ENCODE measurements at places on chromosomes 4 and X. TPM values are rescaled to one million over a fixed set of nuclear protein-coding genes. Genes with fewer than 3 reads are reported as not detected.
A peak's percentile ranks its signal among the peaks of the same experiment; 100 is the strongest.

- H3K27me3 ChIP-seq = no peaks in the 10 kb centered on the region
Measured at GRCh38 chr4:126238013-126238412, 923.3 kb downstream of the FAT4 start.

- no peak overlapping the region for H3K4me3 ChIP-seq
- no peaks in the 10 kb centered on the region for H3K36me3 ChIP-seq
Measured at GRCh38 chr4:186081202-186081807, 12.3 kb downstream of the TLR3 start.

GRCh38 chrX:28311466-28311865 is 275.8 kb upstream of the IL1RAPL1 start:
- H3K36me3 ChIP-seq = no peaks in the 10 kb centered on the region
- no peaks in the 10 kb centered on the region for H3K27me3 ChIP-seq
- no peaks in the 10 kb centered on the region for H3K4me1 ChIP-seq
- no peak for DNase-seq
- no peak overlapping the region for H3K4me3 ChIP-seq

GRCh38 chr4:57233386-57233785 is 123.2 kb upstream of the IGFBP7 start:
- H3K36me3 ChIP-seq = no peaks in the 10 kb centered on the region
- H3K4me1 ChIP-seq = peaks cover 14% of the 10 kb centered on the region
- no peak overlapping the region for H3K4me3 ChIP-seq
- no peak for DNase-seq
- H3K27ac ChIP-seq = peak overlapping the region; percentile 37

DNA sequence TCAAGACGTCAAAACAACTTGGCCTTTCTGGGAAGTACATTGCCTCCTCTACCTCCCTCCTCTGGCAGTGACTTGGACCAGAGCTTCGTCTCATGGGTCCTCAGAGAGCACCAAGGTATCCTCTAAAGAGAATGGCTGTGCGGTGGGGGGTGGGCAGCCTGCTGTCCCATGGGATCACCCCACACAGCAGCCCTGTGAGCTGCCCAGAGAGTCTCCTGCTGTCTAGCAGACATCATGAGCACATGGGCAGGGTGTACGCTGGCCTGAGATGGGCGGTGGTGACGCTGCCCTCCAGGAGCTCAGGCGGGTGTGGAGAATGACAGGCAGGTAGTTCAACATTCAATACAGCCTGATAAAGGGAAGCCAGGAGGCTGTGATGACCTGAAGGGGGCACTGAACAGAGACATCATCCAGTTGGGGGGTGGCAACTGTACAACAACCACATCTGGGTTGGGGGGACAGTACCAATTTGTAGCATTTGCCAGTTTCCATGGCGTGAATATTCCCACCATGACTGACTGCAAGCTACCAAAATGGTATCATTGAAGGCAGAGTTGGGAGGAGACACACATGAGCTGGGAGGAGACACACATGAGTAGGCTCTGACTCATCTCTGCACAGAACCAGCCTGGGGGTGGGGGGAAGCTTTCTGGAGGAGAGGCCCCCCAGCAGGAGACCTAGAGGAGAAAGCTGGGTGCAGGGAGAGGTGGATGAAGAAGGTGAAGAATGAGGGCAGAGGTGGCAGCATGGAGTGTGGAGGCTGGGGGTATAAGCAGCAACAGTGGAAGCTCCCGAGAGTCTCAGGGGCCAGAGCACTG is 35.9 kb downstream of the C4orf50 start:
- DNase-seq = no peak
- H3K4me1 ChIP-seq = no peaks in the 10 kb centered on the region
- H3K27me3 ChIP-seq = peaks cover 35% of the 10 kb centered on the region
- H3K27ac ChIP-seq = peak overlapping the region; percentile 65
- H3K36me3 ChIP-seq = no peaks in the 10 kb centered on the region

GRCh38 chr4:77710684-77711083 is 105.1 kb downstream of the CXCL13 start:
- no peak overlapping the region for H3K4me3 ChIP-seq
- peaks cover 6% of the 10 kb centered on the region for H3K36me3 ChIP-seq
- no peak overlapping the region for H3K27ac ChIP-seq
- no peaks in the 10 kb centered on the region for H3K27me3 ChIP-seq

- peaks cover 24% of the 10 kb centered on the region for H3K4me1 ChIP-seq
- DNase-seq = no peak
- no peak overlapping the region for H3K27ac ChIP-seq
Measured at GRCh38 chr4:6307230-6307629, 37.6 kb downstream of the WFS1 start.

DNA sequence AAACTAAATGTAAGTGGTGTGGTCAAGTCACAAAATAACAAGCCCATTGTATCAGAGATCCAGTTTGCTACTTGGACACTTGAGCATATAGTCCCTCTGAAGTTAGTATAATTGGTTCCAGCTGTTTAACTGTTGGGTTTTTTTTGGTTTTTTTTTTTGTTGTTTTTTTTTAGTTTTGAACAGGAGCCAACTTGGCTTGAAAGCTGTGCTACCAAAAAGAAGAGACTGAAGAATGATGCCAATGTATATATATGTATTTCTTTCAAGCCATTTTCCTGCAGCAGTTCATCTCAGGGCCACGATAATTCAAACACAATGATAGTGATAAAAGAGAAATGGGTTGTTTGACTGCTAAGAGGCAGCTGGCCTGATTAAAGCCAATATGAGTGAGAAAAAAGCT is 138.3 kb downstream of the PCDH18 start:
- H3K4me3 ChIP-seq = no peak overlapping the region
- peaks cover 14% of the 10 kb centered on the region for H3K4me1 ChIP-seq
- no peaks in the 10 kb centered on the region for H3K36me3 ChIP-seq
- DNase-seq = no peak

DNA sequence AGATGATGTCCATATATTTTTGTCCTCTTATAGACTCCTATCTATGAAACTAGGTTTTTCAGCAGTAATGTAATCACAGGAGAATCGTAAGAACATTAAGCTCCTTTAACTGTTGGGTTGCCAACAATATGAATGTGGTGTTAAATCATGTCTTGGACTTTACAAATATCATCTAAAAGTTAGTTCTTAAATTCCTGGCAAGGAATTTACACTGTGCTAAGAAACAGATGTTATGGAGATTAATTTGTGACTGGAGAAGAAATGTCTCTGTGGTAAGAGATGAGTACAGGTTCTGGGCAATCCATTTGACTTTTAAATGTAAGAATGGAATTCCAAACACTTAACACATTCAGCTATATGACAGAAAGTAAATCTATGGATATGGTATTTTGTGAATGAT is 34.6 kb downstream of the CNKSR2 start:
- no peak overlapping the region for H3K4me3 ChIP-seq
- H3K27me3 ChIP-seq = no peaks in the 10 kb centered on the region
- no peak overlapping the region for H3K27ac ChIP-seq
- H3K4me1 ChIP-seq = peaks cover 11% of the 10 kb centered on the region

- H3K27me3 ChIP-seq = peaks cover 12% of the 10 kb centered on the region
- no peak overlapping the region for H3K27ac ChIP-seq
- H3K4me1 ChIP-seq = peaks cover 19% of the 10 kb centered on the region
- H3K4me3 ChIP-seq = no peak overlapping the region
- H3K36me3 ChIP-seq = no peaks in the 10 kb centered on the region
Measured at GRCh38 chr4:111792632-111793031, 352.6 kb upstream of the FAM241A start.

GRCh38 chr4:156294577-156294976 is 340.9 kb upstream of the CTSO start:
- no peak overlapping the region for H3K27ac ChIP-seq
- DNase-seq = no peak
- peaks cover 20% of the 10 kb centered on the region for H3K4me1 ChIP-seq
- H3K36me3 ChIP-seq = no peaks in the 10 kb centered on the region

GRCh38 chr4:1233641-1234308 is 15.2 kb downstream of the CTBP1 start:
- H3K27ac ChIP-seq = peak overlapping the region; percentile 62
- peak overlapping the region; percentile 57 for H3K4me3 ChIP-seq
- DNase-seq = no peak
- peaks cover 32% of the 10 kb centered on the region for H3K4me1 ChIP-seq

DNA sequence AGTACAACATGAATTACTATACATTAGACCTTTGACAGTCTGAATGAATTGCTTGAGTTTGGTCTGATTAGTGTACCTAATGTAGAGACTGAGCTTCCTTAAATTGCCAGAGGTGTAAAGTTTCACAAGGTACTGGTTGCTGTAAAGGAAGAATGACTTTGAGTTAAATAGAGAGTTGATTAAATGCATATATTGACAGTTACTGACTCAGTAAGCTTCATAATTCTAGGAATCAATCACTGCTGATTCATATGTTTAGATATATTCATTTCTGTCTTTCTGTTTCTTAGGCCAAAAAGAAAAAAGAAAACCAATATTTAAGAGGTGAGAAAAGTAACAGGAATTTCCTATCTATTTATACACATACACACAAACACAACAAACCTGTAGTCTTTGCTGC is 16.2 kb upstream of the ART3 start:
- H3K4me3 ChIP-seq = no peak overlapping the region
- no peak for DNase-seq
- H3K36me3 ChIP-seq = no peaks in the 10 kb centered on the region

DNA sequence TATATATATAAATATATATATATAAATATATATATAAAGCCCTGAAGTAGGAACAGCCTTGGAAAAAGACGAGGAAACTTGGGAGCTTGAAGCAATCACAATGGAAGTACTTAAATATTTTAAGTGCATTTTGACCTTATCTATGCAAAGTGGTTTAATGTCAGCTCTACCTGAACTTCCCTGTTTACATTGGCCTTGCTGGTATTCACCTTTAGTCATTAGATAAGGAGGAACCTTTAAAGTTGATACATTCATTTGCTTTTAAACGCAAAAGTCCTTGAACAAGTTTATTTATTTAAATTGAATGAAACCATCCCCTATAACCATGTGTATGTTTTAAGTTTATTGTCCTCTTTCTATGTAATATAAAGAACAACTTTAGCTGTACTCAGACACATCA is 166.7 kb upstream of the ANKRD50 start:
- peaks cover 15% of the 10 kb centered on the region for H3K36me3 ChIP-seq
- H3K27me3 ChIP-seq = no peaks in the 10 kb centered on the region
- no peak for DNase-seq
- no peak overlapping the region for H3K4me3 ChIP-seq
- no peak overlapping the region for H3K27ac ChIP-seq

GRCh38 chrX:119062750-119063374 is 9.9 kb upstream of the CT47C1 start:
- no peak overlapping the region for H3K27ac ChIP-seq
- DNase-seq = no peak
- no peaks in the 10 kb centered on the region for H3K27me3 ChIP-seq
- no peaks in the 10 kb centered on the region for H3K36me3 ChIP-seq
- H3K4me1 ChIP-seq = no peaks in the 10 kb centered on the region

DNA sequence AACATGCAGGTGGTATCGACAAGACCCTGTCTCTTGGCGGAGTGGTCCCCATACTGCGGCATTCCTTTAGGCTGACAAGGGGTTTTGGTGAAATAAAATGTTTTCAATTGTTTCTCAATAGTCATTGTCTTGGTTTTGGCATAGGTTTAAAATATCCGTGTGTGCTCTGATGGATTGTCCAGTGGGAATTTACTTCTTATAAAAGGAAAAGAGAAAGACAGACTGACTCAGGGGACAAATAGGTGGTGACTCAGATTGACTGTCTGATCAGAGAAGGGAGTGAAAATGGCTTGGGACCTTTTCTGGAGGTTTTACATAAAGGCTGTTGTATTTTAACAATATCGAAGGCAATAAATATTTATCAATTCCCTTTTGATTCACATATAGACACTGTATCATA is 129.8 kb downstream of the SORBS2 start:
- H3K4me3 ChIP-seq = no peak overlapping the region
- H3K27me3 ChIP-seq = no peaks in the 10 kb centered on the region
- no peak for DNase-seq
- H3K36me3 ChIP-seq = peaks cover 12% of the 10 kb centered on the region

DNA sequence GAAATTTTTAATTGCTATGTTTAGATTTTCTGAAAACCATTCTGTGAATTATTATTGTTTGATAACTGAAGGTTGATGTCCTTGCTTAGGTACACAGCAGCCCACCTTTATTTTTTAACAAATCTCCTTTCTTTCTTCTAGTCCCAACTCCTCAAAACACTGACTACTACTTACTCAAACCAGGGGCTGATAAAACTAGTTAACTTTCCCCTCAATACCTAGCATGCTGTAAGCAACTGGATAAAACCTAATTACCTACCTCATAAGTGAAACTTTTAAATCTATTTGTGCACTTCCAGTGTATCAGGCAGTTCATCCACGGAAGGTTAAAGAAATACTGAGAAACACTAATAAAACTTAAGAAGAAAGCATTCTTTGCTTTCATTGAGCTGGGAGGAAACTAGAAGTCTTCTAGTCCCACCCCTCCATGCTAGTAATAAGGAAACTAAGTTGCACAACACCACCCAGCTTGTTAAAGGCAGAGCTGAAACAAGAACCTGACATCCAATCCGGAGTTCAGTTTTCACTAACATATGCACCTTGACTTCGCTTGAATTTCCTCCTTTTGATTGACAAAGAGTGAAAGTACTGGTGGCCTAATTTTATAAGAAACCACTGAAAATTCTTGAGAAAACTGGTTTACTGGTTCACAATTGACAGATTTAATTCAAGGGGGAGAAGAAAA is 180.2 kb upstream of the TET2 start:
- H3K4me3 ChIP-seq = no peak overlapping the region
- H3K4me1 ChIP-seq = peaks cover 5% of the 10 kb centered on the region
- no peak for DNase-seq
- H3K36me3 ChIP-seq = no peaks in the 10 kb centered on the region
- H3K27me3 ChIP-seq = peaks cover 3% of the 10 kb centered on the region

DNA sequence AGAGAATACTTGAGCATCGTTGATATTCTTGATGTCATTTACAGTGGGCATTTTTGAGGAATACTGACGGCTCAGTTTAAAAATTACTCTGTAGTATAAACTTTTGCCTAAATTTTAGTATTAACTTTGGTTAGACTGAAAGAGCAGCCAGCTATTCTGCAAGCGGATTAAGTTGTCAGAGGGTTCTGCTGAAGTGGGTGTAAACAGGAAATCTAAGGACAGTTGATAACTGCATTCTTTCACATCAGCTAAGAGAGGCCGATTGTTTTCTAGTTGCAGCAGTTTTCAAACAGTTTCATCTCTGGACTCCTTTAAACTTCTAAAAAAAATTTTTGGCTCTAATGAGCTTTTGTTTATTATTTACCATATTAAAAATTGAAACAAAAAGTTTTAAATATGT is 149.6 kb downstream of the RAPGEF2 start:
- peaks cover 40% of the 10 kb centered on the region for H3K4me1 ChIP-seq
- no peak for DNase-seq
- H3K27ac ChIP-seq = no peak overlapping the region
- peaks cover 31% of the 10 kb centered on the region for H3K36me3 ChIP-seq

The MAGEB10 gene
- not detected for total RNA-seq

The RRH gene
- not detected for total RNA-seq

The CLNK gene
- not detected for total RNA-seq

The XAGE1A gene
- total RNA-seq = not detected

The GPM6B gene
- total RNA-seq = 119 TPM

The FRAS1 gene
- 9.3 TPM for total RNA-seq

The PDZD4 gene
- 52.5 TPM for total RNA-seq

The GSX2 gene
- not detected for total RNA-seq

The FRYL gene
- 51.5 TPM for total RNA-seq

The TSPAN7 gene
- total RNA-seq = 9.7 TPM

The HSD17B13 gene
- not detected for total RNA-seq

The ZXDB gene
- 6.8 TPM for total RNA-seq

The DRP2 gene
- 2.9 TPM for total RNA-seq

The CBLL2 gene
- total RNA-seq = not detected

The PNCK gene
- 9.4 TPM for total RNA-seq
